ENCODE measurements at places on chromosomes 4 and X.
A peak's percentile ranks its signal among the peaks of the same experiment; 100 is the strongest.

GRCh38 chr4:84582988-84583875 lies at the start of gene CDS1:
TSS of gene CDS1 (plus strand) at chr4:84583127. CDS start at chr4:84583402, 275 bp downstream.
- peak; percentile 23 for DNase-seq

GRCh38 chrX:150926791-150927190 lies 28.3 kb upstream of the CD99L2 start:
- no peak for DNase-seq

DNA sequence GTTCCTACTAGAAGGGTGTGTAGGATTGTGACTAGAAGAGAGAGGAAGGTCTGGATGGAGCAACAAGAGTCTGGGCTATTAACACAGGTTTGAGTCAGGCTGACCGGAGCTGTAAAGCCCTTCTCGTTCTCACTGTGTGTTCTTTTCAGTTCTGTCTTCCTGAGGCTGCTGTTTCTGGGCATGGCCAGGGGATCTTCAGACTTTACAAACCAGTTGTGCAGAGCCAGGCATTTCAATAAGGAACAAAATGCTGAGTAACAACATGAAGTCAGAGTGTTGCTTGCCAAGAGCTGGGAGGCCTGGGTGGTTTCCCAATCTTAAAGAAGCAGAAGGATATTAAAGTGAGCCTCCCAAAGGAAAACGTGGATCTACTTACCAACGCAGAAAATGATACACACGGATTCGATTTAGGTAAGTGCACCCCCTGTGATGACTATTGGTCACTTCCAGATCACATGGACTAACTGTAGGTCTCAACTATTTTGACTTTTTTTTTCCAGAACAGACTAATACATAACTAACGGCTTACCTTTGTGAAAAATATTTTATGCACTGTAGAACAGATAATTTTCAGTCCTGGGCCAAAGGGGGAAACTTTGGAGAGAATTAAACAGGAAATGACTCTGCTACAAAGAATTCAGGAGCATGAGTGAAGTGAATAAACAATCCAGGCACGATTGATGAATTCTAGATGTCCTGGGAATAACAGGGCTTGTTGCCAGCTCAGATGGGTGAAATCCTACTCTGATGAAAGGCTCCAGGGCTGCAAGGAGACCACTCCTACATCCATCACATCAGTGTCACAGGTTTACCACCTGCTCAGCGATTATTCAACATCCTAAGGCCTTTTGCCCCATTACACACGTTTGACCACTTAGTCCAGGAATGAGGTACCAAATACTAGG lies 94.5 kb downstream of the ANXA3 start:
- no peak for DNase-seq

- DNase-seq = no peak
Observed at GRCh38 chr4:57403591-57403990, 293.4 kb upstream of the IGFBP7 start.

DNA sequence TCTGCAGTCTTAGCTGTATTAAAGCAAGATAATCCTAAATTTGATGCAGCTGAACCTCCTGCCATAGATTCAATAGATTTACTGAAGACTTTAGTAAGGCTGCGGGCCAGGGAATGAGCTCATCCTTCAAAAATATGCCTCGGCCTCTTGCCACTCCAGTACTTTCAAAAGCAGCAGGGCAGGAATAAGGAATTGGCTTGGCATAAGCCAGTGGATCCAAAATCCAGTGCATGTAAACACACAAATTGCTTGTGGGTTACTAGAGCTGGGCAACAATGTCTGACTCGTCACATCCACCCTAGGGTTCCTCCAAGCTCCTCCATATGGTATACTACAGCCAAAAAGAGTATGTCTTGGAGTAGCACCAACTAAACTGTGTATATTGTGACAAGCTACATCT lies 165.0 kb downstream of the AMELX start:
- DNase-seq = no peak

- DNase-seq = no peak
Observed at GRCh38 chr4:109040441-109040840, 262.0 kb downstream of the COL25A1 start.

DNA sequence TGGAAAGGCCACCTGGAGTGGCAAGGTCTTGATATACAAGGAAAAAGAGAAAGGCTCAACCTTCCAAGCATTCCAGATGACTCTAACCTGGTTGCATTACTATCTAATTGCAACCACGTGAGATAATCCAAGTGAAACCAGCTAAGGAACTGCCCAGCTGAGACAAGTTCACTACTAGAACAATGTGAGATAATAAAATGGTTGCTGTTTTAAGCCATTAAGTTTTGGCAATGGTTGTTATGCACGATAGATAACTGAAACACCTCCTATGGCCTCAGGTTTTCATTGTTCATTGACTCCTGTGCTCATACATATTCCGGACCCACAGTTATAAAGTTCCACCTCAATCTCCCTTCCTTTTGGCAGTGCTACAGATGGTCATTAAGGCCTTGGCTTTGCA lies 9.2 kb upstream of the CXorf66 start:
- DNase-seq = no peak

DNA sequence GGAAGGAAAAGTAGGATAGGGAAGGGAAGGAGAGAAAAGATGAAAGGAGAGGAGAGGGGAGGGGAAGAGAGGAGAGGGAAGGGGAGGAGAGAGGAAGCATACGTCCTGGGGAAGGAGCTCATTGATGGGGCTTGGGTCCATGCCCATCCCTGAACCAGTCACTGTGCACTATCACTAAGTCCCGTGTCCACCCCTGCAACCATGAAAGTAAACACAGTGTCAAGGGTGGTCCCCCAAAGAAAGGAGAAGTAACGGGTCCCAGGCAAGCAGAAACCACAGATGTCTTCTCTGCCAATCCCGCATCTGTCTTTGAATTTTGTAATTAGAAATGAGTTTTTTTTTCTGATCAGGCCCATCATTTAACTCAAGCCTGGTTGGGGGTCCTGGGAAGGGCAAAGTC lies 55.2 kb downstream of the LGI2 start:
- no peak for DNase-seq

DNA sequence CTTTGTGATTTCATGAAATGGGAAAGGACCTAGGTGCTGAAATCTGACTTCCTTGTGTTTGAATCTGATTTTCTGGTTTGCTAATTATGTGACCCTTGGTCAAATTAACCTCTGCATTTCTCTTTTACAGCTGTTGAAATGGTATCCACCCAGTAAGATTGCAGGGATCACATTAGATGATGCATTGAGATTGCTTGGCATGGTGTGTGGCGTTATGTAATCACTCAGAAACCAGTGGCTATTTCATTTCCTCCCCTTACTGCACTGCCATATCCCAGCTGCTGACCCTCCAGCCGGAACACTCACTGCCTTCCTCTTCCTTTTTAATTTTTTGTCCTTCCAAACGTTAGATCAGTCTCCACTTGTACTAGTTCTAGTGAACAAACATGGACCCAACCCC lies 79.0 kb downstream of the KLHL8 start:
- DNase-seq = no peak

DNA sequence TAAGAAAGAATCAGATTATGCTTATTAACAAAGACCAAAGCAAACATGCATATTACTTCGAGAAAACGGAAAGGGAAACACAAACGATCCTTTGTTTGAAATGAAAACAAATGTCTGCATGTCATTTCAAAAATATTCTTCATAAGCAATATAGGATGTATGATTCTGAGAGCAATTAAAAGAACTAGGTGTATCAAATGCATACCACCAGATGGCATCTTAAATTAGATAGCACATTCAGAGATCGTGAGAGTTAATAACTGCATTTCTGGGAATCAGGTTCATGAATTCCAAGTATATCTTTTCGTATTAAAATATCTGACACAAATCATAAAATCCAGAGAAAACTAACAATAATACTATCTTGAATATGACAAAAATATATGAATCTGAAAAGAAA lies 159.5 kb downstream of the PPP3CA start:
- DNase-seq = no peak

DNA sequence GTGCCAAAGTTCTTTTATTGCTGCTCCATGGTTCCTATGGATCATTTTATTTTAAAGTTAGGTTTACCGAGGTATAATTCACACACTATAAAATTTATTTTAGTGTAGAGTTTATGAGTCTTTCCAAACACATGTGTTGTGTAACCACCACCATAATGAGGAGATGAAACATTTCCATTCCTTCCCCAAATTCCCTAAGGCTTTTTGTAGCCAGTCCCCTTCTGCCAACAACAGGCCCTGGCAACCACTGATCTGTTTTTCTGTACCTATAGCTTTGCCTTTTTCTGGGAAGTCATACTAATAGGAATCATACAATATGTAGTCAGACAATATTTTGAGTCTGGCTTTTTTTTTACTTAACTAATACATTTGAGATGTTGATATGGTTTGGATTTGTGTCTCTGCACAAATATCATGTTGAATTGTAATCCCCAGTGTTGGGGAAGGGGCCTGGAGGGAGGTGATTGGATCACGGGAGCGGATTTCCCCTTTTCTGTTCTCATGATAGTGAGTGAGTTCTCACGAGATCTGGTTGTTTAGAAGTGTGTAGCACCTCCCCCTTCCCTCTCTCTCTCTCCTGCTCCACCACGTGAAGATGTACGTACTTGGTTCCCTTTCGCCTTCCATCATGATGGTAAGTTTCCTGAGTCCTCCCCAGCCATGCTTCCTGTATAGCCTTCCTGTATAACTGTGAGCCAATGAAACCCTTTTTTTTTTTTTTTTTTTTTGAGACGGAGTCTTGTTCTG lies 59.6 kb upstream of the DHX15 start:
- no peak for DNase-seq

DNA sequence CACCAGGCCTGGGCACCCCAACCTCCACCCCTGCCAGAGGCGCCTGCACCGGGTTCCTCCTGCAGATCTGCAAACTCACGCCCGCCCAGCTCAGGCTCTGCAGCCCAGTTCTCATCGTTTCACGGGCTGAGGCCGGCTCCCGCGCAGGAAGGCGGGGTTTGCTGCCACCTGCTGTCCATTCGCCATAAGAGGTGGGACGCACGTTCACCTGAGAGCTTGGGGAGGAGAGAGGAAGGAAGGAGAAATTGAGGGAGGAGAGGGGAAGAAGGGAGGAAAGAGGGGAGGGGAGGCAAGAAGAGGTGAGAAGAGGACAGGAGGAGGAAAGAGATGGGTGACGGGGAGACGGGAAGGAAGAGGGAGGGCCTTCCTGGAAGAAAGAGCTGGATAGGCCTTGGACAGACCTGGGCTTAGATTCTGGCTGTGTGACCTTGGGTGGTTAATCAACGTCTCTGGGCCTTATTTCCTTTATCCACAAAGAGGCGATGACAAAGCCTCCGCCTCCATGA lies 114.5 kb downstream of the ADRA2C start:
- DNase-seq = peak; percentile 31

DNA sequence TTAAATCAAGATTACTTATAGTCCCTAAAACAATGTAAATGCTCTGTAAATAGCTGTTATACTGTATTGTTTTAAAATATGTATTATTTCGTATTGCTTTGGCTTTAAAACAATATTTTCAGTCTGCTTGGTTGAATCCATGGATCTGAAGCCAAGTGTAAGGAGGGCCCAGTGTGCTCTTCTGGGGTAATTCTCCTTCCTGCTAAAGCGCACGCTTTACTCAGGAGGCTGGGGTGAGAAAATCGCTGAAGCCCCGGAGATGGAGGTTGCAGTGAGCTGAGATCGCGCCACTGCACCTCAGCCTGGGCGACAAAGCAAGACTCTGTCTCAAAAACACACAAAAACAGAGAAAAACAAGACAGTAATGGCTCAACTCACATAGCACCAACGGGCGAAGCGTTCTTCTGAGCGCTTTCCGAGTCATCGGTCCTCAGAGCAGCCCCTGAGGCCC lies 391 bp upstream of the IDUA start:
- no peak for DNase-seq

DNA sequence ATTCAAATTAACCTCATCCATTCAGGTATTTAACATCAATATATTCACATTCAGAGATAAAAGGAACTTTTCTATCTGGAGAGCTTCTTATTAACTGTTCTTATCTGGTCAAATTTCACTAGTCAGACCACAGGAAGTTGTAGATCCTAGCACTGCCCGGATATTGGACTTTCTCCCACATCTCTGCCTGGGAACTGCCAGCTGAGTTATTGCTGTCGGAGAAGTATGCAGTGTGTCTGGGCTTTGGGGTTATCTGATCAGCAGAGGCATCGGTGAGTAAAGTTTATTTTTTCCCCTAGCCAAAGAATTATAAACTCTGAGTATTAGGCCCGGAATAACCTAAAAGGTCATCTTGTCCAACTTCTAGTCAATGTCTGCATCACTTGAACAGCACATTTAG lies 45.1 kb downstream of the OR13H1 start:
- no peak for DNase-seq

DNA sequence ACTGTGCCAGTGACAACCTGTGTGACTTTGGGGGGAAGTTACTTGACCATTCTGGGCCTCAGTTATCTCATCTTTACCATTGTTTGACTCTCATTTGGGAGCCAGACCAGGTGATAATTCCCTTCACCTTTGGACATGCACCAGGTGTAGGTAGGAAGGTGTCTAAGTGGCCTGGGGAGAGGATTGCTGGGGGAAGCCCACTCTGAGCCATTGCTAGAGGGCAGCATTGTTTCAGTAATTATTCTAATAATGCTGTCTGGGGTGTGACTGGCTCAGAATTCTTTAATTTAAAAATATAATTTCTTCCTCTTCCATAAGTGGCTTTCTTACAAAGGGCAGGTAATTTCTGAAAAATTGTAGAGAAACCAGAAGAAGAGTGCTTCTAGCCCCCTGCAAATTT lies 104.3 kb downstream of the RTL9 start:
- no peak for DNase-seq

DNA sequence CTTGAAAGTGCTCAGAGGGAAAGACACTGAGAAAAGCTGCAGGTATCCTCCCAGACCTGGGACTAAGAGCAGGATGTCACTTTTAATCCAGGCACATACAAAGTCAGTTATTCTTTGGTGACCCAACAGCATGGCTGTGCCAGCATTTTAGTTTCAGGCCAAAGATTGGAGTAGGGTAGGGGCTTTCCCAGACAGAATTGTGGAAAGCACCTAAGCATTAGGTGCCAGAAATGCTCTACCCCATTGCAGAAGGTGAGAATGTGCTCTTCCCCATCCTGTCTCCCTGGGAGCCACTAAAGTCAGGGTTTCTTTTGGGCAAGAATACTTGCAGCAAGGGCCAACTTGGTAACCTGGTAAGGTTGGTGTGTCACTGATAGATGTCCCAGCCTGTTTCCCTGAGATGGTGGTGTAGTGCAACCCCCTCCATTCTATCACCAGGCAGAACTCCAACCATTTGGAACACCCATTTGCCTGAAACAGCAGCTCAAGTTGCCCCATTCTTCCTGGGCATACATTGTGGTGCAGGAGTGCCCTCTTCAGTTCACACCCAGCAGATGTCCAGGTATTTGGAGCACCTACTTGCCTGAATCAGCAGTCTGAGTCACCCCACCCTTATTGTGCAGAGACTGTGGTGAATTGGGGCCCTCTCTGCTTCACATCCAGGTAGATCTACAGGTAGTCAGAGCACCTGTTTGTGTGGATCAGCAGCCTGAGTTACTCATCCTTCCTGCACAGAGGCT lies 183.5 kb downstream of the ZC4H2 start:
- no peak for DNase-seq

GRCh38 chr4:142719854-142720541 lies 126.1 kb downstream of the INPP4B start:
- DNase-seq = no peak

GRCh38 chrX:53483838-53484405 lies 49.8 kb upstream of the HSD17B10 start:
- DNase-seq = no peak

GRCh38 chr4:155908187-155909139 lies 5.0 kb downstream of the TDO2 start:
- DNase-seq = no peak

Data from activated gamma-delta T cell (primary cell).